ENCODE measurements at places on chromosomes 5 and 9.

- no peak for DNase-seq
Measured at GRCh38 chr5:151174612-151175101, 17.1 kb upstream of the ANXA6 start.

DNA sequence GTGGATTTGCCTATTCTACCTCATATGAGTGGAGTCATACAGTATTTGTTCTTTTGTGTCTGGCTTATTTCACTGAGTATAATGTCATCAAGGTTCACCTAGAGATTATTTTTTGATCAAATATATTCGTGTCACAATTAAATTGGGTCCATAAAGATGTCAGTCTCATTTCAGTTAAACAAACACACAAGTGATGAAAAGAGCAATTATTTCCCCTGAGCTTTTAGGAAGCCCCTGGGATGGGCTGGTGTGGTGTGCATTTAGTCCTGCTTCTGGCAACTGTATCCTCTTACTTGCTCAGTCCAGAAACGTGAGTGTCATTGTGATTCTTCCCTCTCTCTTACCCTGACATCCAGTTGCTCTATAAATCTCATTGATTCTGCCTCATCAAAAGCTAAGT is 52.8 kb upstream of the CARTPT start:
- no peak for DNase-seq

DNA sequence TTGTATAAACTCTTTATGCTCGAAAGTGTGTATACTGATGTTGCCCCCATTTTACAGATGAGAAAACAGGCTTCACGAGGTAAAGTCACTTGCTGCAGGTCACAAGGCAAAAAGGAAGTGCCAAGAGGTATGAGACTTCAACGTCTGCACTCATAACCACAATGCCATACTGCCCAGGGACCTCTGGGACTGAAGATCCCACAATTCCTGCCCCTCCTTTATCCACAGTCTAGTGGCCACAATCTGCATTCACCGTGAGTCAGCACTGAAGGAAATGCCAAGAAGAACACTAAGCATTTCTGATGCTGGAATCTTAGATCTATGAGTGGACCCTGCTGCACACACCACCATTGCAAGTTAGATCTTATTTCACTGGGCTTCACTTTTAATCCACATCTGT is 37.3 kb downstream of the MED27 start:
- no peak for DNase-seq

DNA sequence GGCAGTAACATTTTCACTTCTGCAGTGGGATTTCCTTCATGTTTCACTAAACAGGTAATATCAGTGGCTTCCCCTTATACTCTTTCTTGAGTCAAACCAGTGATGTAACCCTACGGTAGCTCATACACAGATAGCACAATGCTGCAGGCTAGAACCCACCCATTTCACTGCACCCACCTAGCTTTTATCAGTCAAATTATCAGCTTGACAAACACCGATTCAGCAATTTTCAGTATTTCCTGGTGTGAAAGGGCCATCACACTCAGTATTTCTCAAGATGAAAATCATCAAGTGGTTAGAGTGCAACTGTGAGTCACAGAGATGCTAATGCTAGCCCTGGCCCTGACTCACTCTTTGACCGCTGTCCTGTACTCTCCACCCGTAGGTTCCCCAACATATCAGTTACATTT is 242.3 kb upstream of the PTGER4 start:
- peak; percentile 53 for DNase-seq

DNA sequence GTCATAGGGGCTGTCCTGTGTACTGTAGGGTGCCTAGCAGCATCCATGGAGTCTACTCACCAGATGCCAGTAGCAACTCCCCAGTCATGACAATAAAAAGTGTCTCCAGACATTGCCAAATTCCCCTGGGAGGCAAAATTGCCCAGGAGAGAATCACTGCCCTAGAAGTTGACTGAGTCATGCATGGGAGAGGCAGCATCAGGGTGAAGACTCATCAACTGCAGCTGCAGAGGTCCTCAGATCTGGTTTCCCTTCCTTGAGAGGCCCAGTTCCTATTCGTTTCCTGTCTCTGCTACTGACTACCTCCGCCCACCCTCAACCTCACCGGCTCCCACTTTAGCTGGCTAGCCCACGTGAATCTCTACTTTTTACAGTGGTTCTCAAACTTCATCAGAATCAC is 88.6 kb upstream of the AGXT2 start:
- DNase-seq = peak; percentile 5

GRCh38 chr5:170108266-170108785 is 2.6 kb downstream of the FOXI1 start:
- DNase-seq = no peak

DNA sequence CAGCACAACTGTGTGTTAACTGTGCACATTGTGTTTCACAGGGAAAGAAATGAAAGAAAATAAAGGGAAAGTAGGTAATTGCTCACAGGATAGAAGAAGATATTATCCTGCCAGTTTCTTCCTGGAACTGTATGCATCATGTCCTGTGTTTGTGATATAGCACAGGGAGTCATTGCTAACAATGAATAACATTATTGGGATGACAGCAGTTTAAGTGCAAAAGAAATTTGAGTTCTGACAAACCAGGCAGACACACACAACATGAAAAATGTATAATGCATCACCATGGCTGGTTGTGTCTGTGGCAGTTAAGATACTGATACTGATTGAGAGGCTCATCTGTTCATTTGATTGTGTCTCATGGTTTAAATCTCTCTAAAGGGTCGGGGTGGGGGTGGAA is 145.4 kb downstream of the SPATA31D1 start:
- no peak for DNase-seq

- DNase-seq = no peak
Measured at GRCh38 chr5:136141561-136141960, 8.9 kb downstream of the SMAD5 start.

GRCh38 chr5:174998131-174998730 is 273.8 kb downstream of the MSX2 start:
- DNase-seq = no peak

DNA sequence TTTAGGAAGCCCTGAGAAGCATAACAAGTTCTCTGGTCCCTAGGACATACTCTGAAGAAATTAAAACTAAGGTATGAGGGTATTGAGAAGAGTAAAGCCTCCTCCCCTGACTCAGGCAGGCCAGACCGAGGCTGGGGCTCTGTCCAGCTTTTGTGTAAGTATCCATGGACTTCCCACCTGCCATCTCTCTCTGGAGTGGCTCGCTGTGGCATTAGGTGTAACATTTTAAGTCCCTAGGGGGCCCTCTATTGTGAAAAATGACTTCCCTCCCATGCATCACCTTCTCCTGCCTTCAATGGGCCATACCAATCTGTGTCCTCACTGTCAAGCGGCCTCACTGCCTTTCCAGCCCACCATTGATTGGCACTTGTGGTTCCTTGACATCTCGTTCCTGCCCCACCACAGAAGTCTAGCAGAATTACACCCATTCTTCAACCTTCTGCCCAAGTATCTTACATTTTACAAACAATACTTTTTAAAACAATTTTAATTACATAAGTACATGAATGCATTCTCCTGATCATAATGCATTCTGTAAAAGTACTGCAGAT is 205.5 kb downstream of the SLIT3 start:
- no peak for DNase-seq

GRCh38 chr9:132018957-132019405 is 60.7 kb downstream of the MED27 start:
- no peak for DNase-seq

DNA sequence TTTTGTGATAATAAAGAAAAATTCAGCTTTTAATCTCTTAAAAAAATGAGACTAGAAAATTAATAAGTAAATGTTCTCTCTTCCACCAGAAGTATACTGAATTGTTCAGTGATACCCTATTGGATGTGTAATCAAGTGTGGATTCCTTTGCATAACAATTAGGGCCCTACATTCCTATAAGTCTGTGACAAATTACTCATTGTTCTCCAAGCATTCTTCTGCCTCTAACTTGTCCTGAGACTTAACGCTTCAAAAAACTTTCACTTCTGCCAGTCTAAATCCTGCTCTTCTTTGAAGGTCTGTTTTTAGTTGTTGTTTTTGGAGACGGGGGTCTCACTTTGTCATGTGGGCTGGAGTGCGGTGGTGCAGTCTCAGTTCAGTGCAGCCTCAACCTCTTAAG is 9.2 kb upstream of the DDX46 start:
- no peak for DNase-seq

All from stimulated activated CD4-positive, alpha-beta T cell treated with anti-CD3 and anti-CD28 coated beads, Interleukin-1b, Interleukin-23, amount 100 ng/mL, for 48 hours (primary cell).